ENCODE measurements at places on chromosomes 16 and 17. TPM values are rescaled to one million over a fixed set of nuclear protein-coding genes. Genes with fewer than 3 reads are reported as not detected.

- no peak for DNase-seq
These were observed 93.3 kb downstream of the TNFRSF13B start for GRCh38 chr17:16878606-16879005.

- DNase-seq: no peak
These were observed 30.7 kb upstream of the SLC5A11 start for GRCh38 chr16:24815021-24815420.

DNA sequence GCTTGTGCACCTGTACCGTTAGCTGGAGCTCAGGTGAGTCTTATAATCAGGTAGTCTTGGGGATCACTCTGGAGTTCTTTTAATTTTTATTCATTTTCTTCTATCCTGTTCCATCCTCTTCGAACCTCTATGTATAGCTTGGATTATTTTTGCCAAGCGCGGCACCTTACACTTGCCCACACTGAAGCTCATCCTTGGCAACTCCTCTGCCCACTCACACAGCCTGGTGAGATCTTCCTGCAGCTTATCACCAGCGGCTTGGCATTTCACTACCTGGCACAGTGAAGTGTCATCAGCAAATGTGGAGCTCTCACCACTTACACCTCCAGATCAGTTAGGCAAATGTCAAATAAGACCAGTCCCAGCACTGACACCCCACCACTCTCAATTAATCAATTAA, 116.7 kb downstream of the CACNG3 start:
- DNase-seq: no peak

- no peak for DNase-seq
These were observed 194.5 kb downstream of the FOXL1 start for GRCh38 chr16:86772671-86773353.

DNA sequence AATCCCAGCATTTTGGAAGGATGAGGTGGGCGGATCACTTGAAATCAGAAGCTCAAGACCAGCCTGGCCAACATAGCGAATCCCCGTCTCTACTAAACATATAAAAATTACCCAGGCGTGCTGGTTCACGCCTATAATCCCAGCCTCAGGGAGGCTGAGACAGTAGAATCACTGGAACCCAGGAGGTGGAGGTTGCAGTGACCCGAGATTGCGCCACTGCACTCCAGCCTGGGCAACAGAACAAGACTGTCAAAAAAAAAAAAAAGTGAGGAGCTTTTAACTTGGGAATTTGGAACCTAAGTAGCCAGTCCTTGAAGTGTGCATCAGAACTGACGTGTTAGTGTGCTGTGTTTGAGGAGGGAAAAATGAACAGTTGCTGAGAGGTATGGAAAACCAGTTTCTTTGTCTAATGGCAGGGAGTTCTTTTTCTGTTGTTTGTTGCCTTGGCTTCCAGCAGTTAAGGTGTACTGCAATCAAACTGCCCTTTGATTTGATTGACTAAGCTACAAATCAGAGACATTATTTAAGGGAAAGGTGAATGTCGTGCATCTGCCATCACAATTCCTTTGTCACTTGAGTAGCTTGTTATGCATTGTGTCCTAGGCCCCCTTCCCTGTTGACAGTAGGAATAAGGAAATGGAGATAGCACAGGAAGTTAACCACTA, 8.6 kb upstream of the DUSP14 start:
- DNase-seq: no peak

DNA sequence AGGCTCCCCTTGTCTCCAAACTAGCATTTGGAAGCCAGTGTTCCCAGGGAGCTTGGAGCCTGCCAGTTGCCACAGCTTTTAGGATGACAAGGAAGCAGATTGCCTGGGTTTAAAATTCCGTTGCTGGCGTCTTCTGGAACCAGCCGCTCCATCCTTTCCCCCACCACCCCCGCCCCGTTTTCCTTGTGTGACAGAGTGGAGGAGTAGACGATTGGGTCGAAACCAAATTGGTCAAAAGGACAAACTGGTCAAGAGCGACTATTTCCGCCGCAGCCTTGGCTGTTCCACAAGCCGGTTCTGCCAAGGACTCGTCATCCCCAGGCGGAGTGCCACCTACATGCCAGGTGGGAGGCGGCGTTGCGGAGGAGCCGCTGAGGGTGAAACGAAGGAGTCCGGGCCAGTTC, 91.1 kb downstream of the RPA1 start:
- no peak for DNase-seq

DNA sequence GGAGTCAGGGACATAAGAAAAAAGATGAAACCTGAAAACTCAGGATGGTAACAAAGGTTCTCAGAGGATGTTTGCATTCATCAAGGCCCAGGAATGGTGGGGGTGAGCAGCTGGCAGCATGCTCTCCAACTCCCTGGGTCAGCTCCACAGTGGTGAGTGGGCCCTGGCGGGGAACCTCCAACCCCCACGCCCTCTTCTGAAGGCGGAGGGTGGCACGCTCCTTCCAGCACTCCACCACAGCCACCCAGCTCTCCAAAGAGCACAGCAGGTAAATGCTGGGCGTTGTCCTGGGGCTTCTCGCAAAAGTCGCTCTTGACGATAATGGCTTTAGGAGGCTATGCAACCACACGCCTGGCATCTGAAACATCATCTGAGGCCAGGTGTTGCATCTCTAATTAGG, 173.8 kb downstream of the C16orf78 start:
- DNase-seq: no peak

GRCh38 chr16:66894948-66895688, 14.8 kb downstream of the PDP2 start:
- DNase-seq: no peak

GRCh38 chr16:2165861-2166260, 10.3 kb downstream of the TRAF7 start:
- DNase-seq: no peak

GRCh38 chr17:45895304-45895968, 1.1 kb downstream of the MAPT start:
- DNase-seq: no peak

DNA sequence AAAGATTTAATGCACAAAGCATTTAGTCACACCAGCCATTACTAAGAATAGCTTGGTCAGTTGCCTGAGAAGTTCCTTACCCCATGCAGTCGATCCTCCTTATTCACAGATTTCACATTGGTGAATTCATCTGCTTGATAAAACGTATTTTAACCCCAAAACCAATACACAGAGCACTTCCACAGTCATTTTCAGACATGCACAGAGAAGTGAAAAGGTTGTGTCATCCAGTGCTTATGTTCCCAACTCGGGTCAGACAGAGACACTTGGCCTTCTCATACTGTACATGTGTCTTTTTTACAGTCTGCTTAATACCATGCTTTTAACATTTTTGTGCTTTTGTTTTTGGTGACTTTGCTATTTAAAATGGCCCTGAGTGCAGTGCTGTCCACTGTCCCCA, 219.7 kb downstream of the SPECC1 start:
- DNase-seq: no peak

DNA sequence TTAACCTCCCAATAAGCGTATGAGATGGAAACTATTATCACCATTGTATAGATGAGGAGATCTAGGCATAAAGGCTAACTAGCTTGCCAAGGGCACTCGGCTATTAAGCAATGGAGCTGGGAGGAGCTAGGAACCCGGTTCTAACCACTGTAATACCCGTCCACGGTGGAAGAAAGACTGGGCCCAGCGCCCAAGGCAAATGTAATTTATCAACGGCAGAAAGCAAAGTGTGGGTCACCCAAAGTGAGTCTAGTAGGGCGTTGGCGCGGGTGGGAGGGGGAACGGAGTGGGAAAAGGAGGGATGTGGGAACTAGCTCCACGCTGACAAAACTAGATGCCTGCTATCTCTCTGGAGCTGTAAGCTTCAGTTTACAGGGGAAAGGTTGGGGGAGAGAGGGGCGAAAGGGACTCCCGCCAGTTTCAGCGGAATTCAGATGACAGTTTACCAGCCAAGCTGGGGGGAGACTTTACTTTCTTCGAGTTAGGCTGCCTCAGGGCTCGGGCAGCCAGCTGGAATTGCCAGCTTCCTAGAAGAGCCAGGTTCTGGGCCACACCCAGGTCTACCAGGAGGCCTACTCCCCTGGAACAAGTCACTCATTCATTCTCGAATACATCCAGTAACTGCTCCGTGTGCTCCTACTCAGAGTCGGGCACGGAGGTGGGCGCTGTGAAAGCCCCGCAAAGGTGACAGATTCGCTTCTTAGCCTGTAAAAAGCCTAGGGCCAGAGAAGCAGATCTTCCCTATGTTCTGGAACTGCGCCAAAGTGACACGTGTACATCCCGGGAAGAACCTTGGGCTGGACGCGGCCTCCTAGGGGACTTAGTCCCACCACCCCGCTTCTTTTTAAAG, 837 bp downstream of the LRRC59 start:
- no peak for DNase-seq

DNA sequence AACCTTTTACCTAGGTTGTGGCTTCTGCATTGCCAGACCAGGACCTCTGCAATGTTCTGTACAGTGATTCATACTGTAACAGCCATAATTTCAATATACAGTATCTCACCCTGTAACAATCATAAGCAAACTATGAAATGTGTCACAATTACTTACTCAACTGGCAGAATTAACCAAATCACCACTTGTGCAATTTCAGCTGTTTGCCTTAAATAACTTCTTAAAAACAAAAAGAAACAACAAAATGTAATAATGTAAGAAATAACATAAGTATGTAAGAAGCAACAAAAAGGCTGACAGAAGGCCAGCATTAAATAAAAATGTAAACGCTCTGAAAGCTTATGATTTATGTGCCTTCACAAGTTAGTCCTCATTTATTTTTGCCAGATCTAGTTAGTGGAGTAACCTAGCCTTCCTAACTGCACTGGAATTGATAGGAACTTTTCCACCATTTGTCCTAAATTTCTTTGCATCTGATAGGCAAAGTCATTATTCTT, 96.9 kb downstream of the SKAP1 start:
- DNase-seq: no peak

DNA sequence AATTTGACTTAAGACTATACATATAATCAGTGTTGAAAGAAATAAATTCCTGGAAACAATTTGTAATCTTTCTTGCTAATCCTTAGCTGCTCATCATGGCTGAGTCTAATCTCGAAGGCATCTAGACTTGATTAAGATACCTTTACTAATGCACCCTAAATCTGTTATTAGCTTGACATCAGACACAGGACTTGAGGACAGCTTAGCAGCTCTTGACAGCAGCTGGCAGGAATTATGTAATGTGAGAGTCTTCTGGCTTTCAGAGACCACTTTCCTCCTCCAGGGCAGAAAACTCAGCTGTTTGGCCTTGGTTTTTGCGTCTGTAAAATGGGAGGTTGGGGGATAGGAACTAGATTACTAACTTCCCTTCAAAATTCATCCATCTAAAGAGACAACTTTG, 7.1 kb upstream of the MPP2 start:
- no peak for DNase-seq

DNA sequence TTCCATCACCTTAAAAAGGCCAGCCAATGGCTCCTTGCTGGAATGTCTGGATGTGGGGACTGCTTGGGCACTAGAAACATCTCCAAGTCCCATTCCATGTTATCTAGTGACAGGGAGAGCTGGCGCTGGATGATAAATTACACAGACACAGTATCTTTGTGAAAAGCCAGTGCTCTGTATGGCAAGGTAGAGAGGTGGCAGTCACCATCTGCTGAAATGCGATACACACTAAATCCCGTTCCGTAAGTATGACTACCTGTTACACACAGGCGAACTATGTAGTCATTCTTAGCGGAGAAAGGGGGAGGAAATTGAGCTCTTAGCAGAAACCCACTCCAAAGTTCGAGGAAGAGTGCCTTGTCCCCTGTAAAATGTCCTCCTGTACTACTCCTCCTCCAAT, 81.0 kb upstream of the MYOCD start:
- DNase-seq: no peak

- DNase-seq: no peak
These were observed 7.4 kb upstream of the B9D1 start for GRCh38 chr17:19369846-19370492.

- DNase-seq: no peak
These were observed 11.2 kb downstream of the CYB5D2 start for GRCh38 chr17:4154201-4154600.

- no peak for DNase-seq
These were observed 83.2 kb upstream of the GNG13 start for GRCh38 chr16:883781-884180.

DNA sequence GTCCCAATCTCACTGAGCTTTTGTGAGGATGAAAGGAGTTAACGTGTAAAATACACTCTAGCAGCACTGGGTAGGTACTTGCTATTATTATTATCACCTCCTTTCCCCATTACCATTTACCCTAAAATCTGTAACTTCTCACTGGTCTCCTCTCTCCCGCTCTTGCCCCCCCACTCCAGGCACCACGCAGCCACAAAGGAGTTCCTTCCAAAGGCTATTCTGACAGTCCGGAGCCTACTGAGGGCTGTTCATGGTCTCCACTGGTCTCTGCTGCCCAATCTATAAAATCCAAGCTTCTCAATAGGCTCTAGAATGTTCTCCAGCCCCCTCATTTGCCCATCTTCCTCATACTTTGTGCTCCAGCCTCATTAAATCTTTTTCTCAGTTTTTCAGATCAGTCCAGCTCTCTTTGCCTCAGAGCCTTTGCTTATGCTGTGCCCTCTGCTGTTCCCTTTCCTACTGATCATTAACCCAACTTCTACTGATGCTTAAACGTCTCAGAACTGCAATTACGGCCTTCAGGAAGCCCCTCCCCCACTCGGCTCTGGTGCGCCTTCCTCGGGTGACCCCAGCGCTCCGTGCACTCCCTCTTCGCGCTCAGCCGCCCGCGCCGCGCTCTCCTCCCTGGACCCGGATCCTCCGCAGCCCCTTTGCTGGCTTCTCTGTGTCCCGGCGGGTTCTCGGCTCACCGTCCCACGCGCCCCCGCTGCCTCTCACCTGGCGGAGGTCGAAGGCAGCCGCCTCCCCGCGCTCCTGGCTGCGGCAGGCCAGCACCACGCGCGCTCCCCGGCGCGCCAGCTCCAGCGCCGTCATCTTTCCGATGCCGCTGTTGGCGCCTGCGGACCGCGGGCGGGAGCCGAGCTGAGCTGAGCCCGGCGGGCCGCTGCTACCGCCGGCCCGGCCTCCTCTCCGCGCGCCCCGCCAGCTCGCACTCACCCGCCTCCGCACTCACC, 737 bp downstream of the DHRS13 start:
- DNase-seq: no peak

- DNase-seq: peak; percentile 93
These were observed at the start of gene PHF23 for GRCh38 chr17:7239091-7240027. Gene PHF23, minus strand, starts transcription at chr17:7239457. Its CDS starts 178 bp downstream, at chr17:7239279.

GRCh38 chr17:69870091-69870530, 204.9 kb upstream of the KCNJ16 start:
- peak; percentile 65 for DNase-seq

GRCh38 chr17:45389354-45389753, 43.3 kb downstream of the ARHGAP27 start:
- no peak for DNase-seq

- no peak for DNase-seq
These were observed 57.4 kb downstream of the SNTB2 start for GRCh38 chr16:69244336-69244735.

Gene CX3CL1
- total RNA-seq: 13.3 TPM

Gene ADCY9
- total RNA-seq: 13.6 TPM

Gene FOXO3B
- 3.0 TPM for total RNA-seq

Gene ITGB3
- 111 TPM for total RNA-seq

Gene CORO1A
- total RNA-seq: 3.0 TPM

Gene EVI2A
- total RNA-seq: 1.2 TPM

Gene RNF222
- not detected for total RNA-seq

Gene OR1E1
- not detected for total RNA-seq

Gene SLC16A13
- 7.9 TPM for total RNA-seq

Gene ATP2C2
- total RNA-seq: not detected

Gene KRTAP2-1
- total RNA-seq: not detected

Gene HEATR9
- total RNA-seq: not detected

Gene RCVRN
- not detected for total RNA-seq
